ENCODE measurements at places on chromosomes 4 and X.

DNA sequence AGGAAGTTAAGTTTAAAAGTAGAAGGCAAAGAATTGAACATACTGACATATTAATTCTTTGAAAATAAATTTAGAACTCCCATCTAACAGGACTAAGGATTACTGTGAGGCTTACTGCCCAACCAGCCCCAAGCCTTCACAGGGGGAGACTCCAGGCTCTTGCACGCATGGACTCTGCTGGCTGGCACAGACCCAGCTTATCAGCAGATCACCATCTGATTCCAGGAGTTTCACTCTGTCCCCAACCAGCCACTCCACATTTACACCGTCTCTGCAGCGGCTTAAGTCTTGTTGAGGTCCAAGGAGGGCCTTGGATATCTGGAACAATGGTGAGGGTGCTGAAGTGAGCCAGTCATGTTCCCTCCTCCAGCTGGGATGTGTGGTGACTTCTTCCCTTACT, 16.4 kb upstream of the OTUD4 start:
- DNase-seq, result no peak

GRCh38 chrX:132367314-132367713, 121.5 kb downstream of the MBNL3 start:
- no peak for DNase-seq

DNA sequence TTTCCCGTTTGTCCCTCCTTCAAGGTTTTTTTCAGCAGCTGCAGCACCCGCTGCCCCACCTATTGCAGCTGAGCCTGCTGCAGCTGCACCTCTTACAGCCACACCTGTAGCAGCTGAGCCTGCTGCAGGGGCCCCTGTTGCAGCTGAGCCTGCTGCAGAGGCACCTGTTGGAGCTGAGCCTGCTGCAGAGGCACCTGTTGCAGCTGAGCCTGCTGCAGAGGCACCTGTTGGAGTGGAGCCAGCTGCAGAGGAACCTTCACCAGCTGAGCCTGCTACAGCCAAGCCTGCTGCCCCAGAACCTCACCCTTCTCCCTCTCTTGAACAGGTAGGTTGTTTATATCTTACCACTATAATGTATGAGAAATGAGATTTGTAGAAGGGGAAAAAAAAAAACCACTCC, 4.5 kb downstream of the PRR27 start:
- DNase-seq, result no peak

DNA sequence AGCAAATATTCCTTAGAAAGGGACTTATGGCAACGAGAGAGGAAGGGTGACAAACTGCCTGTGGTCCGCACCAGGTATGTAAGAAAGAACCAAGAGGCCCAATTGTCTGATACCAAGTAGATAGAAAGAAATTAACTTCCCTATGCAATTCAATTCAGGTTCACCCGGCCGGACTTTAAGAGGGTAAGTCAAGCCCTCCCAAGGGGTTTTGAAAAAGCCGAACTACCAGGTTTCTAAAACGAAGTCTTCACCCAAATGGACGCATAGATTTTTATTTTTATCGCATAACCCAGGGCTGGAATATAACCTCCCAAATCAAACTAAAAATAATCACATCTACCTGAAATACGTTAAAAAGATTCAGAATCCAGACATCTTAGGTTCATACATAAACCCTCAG, 1.6 kb upstream of the MAB21L2 start:
- no peak for DNase-seq

- no peak for DNase-seq
Observed at GRCh38 chr4:156946516-156947424, 24.8 kb downstream of the PDGFC start.

GRCh38 chr4:176187624-176188023, 7.8 kb downstream of the SPATA4 start:
- no peak for DNase-seq

- DNase-seq, result no peak
Observed at GRCh38 chrX:53354669-53355068, 67.8 kb downstream of the SMC1A start.

DNA sequence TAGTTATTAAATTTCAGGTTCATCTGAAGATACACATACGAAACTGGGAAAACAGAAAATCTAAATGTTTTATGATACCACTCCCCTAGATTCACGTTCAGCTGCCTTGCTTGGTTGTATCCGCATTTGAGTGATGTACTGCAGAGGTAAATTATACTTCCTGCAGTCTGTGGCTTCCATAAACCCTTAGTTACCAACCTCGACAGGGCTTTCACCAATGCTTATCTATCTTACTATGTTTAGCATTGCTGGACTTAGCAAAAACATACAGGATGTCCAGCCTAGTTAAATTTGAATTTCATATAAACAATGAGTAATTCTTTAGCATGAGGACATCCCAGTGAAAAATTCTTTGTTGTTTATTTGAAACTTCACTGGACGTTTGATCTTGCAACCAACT, 108.8 kb downstream of the TMA16 start:
- no peak for DNase-seq

- DNase-seq, result peak; percentile 26
Observed at GRCh38 chrX:103918050-103918449, 44.4 kb upstream of the TMSB15B start.

DNA sequence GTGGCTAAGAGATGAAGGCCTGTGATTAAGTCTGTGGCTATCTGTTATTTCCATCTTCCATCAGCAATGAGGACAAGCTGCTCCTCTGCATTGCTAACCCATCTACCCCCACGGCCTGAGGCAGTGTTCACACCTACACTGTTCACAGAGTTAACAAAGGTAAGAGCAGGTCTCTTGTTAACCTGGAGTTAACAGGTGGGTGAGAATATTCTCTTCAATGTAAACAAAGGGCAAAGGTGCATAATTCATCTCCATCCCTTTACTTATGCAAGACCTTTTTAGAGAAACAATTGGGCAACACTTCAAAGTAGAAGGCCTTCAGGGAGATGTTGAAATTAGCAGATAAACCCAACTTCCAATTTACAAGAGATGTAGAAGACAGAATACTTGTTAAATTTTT, 2.8 kb downstream of the SLC35A2 start:
- DNase-seq, result no peak

GRCh38 chr4:4502694-4503311, 39.0 kb downstream of the STX18 start:
- no peak for DNase-seq

DNA sequence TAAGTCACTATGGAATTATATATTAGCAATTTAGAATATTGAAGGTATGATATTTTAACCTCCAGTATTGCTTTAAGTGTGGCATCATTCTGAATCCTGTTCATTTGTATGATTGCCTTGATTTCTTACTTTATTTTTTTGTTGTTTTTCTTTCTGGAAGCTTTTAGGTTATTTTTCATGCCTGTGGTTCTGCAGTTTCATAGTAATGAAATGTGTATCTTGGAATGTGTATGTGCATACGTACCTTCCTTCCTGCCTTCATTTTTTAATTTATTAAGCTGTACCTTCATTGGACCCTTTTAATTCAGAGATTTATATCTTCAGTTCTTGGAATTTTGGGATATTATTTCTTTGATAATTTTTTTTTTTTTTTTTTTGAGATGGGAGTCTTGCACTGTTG, 22.1 kb downstream of the CPEB2 start:
- DNase-seq, result no peak

DNA sequence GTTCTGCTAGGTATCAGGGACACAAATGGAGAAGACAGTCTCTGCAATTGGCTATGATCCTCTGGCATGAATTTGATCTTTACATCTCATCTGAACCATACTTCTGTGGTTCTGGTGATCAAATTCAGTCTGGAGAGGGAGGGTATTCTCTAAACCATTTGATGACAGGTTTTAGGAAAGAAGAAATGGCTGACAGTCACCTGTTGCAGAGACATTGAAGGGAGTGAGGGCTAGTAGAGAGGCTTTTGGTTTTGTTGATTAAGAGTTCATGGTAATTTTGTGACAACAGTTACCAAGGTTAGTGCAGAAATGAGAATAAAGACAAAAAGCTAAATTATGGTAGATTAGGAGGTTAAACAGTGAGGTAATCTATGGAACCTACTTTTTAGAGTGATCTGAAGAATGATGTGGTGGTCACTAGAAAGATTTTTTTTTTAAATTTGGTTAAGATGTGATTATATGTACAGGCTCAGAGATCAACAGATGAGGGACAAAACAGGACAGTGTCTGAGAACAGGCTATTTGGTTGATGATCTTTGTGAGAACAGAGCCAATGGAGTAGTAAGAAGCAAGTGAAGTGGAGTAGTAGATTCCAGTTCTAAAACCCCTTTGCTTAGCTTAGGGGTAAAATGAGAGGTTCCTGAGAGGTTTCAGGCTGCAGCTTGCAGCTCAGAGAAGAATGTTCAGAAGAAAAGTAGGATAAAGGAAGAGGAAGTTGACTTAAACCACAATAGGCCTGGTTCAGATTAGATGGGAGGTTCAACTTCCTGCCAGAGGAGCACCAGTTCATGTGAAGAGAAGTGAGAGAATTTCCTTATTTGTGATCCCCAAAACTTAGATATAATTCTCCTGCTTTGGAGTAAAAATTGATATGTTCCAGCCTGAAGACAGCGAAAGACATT, 34.7 kb downstream of the VSIG4 start:
- no peak for DNase-seq

DNA sequence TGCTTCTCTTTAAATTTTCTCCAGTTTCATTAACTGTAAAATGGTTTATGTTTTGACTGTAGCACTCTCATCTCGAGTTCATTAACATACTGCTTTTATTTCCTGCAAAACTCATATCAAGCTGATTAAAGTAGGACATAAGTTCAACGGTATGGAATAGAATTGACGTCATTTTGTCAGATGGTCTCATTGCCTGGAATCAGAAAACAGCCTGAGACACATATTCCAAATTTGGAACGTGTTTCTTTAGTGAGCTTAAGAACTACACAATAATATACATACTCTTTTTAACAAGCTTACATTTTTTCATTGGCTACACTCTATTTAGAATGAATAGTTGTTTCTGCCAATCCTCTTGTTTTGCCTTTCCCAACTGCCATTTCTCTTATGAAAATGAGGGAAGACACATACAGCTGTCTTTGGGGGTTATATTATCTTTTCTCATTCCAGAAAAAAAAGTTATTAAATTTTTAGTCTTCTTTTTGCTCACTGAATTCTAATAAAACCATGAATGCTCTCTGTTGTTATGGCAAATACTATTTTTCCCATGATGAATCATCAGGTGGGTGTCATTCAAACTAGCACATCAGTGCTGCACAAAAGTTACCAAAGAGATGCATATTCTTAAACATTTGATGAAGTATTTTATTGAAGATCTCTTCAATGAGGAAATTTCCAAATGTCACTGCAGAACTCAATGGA, 162.8 kb downstream of the GABRB1 start:
- DNase-seq, result no peak

- DNase-seq, result no peak
Observed at GRCh38 chrX:37905436-37906147, 58.2 kb upstream of the DYNLT3 start.

DNA sequence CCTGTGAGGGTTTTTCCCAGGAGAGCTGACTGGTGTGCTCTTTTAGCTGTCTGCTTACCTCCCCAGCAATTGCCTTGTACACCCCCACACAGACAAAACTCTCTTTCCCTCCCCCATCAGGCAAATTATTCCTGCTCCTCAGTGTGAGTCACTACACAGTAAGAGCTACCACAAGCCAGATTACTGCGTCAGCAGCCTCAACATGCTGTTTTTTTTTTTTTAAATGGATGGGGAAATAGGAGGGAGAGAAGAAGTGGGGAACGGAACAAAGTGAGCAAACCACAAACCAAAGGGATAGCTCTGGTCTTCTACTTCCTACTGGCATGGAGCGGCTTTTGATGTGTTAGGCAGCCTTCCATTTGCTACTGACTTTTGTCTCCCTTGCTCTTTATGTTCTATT, 107.5 kb upstream of the ACSL4 start:
- DNase-seq, result no peak

- no peak for DNase-seq
Observed at GRCh38 chrX:153627675-153628111, 19.3 kb upstream of the DUSP9 start.

Measured in activated gamma-delta T cell treated with Interleukin-2 at 50 U/mL for 16 hours (primary cell).